HFFc6 (cell line): ENCODE measurements at places on chromosomes 6 and 20.

GRCh38 chr20:40639676-40640355 lies 49.2 kb downstream of the MAFB start:
- no peak for DNase-seq

- no peak for DNase-seq
Observed at GRCh38 chr6:139744891-139745290, 370.4 kb upstream of the CITED2 start.

- no peak for DNase-seq
Observed at GRCh38 chr6:15464211-15464725, 198.6 kb downstream of the DTNBP1 start.

- DNase-seq = no peak
Observed at GRCh38 chr6:93523365-93523764, 104.0 kb upstream of the EPHA7 start.

- peak; percentile 11 for DNase-seq
Observed at GRCh38 chr6:76682842-76683241, 610.4 kb upstream of the IMPG1 start.

DNA sequence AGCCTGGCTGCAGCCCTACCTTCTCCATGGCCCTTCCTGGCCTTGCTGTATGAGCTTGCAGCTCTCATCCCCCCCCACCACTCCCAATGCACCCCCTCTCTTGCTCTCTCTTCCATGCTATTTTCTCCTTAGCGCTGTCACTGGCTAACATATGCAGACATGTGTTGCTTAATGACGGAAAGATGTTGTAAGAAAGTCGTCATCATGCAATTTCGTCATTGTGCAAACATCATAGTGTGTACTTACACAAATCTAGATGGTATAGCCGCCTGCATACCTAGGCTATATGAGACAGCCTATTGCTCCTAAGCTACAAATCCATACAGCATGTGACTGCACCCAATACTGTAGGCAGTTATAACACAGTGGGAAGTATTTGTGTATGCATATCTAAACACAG lies 27.0 kb downstream of the ANGPT4 start:
- DNase-seq = no peak

DNA sequence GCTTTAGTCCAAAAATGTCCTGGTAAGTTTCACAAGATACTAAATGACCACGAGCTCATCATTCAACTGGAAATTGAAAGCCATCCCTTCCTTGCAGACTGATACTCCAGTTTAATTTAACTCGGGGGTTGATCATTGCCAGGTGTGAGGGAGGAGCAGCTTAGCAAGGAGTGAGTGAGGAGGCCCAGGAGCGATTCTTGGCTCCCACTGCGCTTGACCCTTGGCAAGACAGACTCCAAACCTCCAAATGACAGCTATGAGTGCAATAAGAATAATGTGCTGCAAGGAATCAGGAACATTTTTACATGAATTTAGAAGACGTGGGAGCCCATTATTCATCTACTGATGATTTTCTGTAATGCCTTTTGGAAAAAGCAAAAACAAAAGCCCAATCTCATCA lies 64.9 kb downstream of the LAMA4 start:
- no peak for DNase-seq
